ENCODE measurements at places on chromosomes 11 and 22.

DNA sequence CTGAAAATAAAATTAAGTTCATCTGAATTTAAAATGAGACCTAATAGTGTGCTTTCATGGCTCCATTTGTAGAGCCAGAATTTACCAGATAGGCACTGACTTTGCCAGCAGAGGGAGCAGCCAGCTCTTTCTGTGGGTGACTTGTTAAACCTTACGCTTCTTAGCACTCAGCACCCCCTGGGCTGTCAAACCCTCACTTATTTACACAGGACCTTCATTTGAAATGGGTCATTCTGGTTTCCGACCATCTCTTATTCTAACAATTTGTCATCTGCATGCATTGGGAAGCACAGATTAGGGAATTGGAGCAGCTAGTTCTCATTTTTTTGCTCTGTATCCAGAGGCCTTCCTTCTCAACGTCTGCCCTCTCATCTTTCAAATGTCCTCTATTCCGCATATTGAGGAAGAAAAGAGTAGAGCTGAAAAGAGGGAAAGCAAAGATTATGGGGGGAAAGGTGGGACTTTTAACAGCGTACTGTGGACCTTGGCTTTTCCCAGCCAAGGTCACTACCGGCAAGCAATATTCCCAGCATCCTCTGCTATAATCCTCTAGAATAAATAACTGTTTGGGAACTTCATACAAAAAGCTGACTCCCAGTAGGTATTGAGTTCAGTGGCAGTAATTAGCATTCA is 3.1 kb downstream of the ASRGL1 start:
- DNase-seq: no peak

DNA sequence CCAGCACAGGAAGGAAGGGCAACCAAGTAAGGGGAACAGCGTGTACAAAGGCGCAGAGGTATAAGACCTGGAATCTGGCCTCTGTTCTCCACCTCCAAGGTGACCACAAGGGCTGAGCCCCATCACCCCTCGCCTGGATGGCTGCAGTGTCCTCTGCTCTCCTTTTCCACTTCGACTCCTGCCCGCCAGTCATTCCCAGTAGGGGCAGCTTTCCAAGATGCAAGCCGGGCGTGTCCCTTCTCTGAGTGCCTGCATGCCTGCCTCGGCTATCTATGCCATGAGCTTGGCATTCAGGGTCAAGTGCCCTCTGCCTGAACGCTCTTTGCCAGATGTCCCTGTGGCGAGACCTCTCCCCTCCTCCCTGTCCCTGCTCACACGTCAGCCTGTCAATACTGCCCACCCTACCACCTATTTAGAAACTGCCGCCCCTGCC is 17.0 kb downstream of the FADS3 start:
- no peak for DNase-seq

- DNase-seq: no peak
Measured at GRCh38 chr11:46236918-46237247, 40.6 kb upstream of the CREB3L1 start.

- DNase-seq: no peak
Measured at GRCh38 chr11:76073724-76074123, 132.6 kb downstream of the WNT11 start.

- no peak for DNase-seq
Measured at GRCh38 chr22:42682113-42682851, 33.1 kb upstream of the CYB5R3 start.

- DNase-seq: no peak
Measured at GRCh38 chr11:73577496-73577917, 20.4 kb downstream of the FAM168A start.

DNA sequence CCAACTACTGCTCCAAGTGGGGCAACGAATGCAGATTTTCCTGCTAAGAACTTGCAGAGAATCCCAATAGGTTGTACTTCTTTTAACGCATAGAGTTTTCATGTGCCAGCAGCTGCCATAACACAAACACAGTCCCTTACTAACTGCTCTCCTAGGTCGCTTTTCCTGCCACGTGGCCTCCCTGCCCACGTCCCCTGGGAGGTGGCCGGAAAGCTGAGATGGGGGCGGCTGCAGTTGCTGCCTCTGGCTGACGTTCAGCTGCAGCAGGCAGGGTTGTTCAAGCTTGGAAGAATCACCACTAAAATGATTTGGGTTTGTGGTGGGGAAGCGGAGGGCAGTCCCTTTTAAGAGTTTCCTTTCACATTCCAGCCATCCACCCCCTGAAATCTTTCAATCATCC is 39.3 kb downstream of the ZNF202 start:
- DNase-seq: no peak

DNA sequence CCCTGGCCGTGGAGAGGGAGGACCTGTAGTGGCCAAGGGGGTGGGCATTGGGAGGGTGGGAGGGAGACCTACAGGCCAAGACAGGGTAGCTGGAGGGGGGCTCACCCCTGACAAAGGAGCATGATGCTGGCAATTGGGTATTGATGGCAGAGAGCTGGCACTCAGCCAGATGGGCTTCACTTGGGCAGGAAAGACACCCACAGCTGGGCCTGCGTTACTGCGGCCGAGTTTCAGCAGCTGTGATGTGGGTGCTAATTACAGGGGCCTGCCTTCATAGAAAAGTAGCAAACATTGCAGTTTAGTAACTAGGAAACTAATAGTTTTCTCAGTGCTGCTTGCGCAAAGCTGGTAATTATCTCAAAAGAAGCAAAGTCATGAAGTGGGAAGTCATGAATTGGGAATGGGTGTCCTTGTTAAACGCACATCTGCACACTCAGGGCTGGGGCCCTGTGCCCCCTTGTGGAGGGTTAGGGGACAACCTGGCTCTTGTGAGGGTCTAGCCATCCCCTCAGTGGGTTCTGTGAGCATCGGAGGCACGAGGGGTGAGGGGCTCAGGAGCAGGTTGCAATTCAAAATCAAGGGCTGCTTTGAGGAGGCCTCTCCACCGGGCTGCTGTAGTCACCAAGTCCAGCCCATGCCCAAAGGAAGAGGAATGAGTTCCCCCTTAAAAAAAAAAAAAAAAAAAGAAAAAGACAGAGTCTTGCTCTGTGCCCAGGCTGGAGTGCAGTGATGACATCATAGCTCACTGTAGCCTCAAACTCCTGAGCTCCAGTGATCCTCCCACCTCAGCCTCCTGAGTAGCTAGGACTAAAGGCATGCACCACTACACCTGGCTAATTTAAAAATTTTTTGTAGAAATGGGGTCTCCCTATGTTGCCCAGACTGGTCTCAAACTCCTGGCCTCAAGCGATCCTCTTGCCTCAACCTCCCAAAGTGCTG is 24.4 kb upstream of the TXNRD2 start:
- no peak for DNase-seq

DNA sequence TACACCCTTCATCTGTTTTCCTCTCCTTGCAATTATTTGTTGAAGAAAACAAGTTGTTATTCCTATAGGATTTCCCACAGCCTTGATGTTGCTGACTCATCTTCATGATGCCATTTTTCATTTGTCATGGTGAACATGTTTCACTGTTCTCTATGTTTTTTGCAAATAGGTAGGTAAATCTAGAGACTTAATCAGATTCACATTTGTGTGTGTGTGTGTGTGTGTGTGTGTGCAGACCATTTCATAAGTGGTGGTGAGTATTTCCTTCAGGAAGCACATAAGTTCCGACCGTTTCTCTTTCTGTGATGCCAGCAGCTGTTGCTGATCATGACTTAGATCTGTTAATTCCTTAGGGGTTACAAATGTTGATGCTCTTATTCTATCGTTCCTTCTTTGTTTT is 80.3 kb upstream of the IZUMO1R start:
- DNase-seq: no peak

- DNase-seq: peak; percentile 49
Measured at GRCh38 chr22:24155627-24156140, 25.6 kb upstream of the SUSD2 start.

DNA sequence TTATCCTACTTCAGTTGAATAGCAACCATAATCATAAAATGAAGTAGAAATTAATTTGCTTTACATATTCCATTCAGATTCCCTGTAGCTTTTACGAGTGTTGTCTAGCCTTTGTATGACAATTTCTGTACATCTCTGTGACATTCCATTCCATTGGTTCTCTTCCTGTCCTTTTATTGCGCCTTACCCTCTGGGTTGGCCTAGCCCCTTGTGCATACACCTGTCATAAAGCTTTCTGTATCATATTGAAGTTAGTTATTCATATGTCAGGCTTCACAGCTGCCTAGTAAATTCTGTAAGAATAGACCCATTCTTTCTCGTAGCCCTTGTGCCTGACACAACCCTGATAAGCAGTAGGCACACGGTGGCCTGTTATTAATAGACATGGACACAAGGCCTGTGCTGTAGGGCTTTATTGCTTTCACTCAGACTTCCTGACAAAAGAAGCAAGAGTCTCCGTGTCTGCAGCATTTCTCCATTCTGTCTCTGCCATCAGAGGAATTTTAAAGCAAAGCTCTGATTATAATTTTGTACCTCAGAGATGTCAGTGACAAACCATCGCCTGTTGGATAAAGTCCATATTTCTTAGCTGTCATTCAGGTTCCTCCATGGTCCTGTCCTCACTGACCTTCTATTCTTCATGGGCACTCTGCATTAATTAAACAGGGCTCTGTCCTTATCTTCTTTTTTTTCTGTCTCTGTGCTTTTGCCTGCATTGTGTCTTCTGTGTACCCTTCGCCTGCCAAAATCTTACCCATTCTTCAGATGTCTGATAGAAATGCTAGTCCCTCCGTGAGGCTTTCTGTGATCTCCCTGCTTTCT is 49.4 kb downstream of the BID start:
- DNase-seq: no peak

DNA sequence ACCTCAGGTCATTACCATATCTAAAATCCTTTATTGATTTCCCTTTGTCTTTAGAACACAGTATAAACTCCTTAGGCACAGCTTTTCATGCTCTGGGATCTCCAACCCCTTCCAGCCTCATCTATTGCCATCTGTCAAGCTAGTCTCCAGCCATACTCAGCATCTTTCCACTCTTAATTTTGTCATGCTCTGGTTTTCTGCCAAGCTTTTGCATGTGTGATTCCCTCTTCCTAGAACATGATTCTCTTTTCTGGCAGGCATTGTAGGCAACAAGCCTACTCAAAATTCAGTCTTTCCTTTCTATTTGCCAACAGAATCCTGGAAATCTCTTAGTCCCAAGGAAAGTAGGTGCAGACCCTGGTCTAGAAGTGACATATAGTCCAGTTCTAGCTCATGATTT is 35.5 kb upstream of the SLC6A5 start:
- DNase-seq: no peak

DNA sequence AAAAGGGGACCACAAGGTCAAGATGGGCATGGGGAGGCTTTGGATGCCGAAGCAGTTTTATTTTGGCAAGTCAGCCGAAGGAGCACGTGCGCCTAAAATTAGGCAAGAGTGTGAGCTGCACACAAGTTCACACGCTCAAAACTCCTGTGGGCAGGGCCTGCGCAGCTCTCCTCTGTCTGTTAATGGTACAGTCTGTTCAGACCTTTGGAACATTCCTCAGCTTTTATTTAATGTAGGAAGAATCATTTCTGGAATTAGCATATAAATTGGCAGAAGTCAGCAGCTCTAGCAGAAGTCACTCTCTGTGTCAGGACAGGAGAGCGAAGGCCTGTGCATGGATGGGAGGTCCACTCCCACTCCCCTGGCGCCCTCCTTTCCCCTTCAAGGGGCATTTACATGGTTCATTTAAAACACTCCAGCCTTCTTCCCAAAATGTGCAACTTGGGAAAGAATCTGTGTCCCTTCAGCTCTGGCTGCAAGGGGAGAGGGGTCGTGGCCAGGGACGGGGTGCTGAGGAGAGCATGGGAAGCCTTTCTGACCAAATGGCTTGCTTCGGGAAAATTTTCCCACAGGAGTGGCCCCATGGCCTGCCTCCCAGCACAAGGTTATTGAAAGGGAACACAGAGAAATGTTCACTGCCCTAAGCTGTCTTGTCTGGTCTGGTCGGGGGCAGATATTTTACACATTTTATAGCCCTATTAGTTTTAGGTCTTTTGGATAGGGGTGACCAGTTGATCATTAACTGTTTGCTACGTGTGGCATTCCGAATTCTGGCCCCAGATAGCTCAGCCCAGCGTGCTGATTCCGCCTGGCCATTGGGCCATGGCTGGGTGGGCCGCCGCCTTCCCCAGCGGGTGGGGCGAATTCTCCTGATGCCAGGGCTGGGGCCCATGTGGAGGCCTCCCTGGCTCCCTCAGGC is 43.9 kb upstream of the SMIM38 start:
- DNase-seq: no peak

DNA sequence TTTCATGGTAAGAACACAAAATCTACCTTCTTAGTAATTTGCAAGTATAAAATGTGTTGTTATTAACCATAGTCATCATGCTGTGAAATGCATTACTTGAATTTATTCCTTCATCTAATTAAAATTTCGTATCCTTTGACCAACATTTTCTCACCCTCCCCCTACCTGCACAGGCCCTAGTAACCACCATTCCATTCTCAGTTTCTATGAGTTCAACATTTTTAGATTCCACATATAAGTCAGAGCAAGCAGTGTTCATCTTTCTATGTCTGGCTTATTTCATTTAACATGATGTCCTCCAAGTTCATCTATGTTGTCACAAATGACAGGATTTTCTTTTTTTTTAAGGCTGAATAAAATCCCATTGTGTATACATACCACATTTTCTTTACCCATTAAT is 43.5 kb upstream of the CCDC179 start:
- DNase-seq: no peak

- no peak for DNase-seq
Measured at GRCh38 chr11:43546561-43547429, 133.7 kb upstream of the HSD17B12 start.

DNA sequence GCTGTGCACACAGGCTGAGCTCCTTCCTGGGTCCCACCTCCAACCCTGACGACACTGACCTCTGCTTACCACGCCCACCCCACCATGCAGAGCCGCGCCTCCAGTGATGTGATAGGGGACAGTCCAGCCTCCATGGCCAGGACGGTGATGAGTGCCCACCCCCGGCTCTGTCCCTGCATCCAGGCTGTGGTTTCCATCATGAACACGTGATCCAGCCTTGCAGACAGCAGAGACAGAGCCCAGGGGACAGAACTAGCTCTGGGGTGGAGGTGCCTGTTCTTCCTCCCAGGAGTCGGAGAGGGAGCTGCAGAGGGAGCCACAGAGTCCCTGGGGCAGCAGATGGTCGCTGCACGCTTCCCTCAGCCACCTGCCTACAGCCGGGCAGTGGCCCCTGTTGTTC is 42.6 kb upstream of the IGSF9B start:
- DNase-seq: no peak

DNA sequence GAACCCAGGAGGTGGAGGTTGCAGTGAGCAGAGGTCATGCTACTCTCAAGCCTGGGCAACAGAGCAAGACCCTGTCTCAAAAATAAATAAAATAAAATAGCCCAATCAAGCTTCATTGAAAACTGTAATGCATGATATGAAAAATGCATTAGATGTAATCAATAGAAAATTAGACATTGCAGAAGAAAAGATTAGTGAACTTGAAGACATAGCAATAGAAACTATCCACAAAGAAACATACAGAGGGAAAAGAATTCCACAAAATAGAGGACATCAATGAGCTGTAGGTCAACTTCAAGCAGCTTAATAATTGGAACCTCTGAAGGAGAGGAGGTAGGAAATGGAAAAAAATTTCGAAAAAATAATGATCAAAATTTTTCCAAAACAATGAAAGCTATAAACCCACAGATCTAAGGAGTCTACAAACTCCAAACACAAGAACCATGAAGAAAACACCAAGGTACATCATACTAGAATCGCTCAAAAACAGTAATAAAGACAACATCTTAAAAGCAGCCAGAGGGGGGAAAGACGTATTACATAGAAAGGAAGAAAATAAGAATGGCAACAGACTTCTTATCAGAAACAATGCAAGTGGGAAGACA is 104.2 kb downstream of the WNT7B start:
- no peak for DNase-seq

Data from 8988T (cell line).